ENCODE measurements at places on chromosomes 6 and 20.

GRCh38 chr20:48975955-48976354 lies 54.4 kb downstream of the ARFGEF2 start:
- DNase-seq = no peak

GRCh38 chr6:110557199-110557598 lies 80.8 kb upstream of the SLC22A16 start:
- no peak for DNase-seq

- DNase-seq = no peak
Measured at GRCh38 chr6:137115658-137116057, 57.8 kb downstream of the IL22RA2 start.

- no peak for DNase-seq
Measured at GRCh38 chr6:151858294-151858693, 50.8 kb downstream of the ESR1 start.

- DNase-seq = peak; percentile 73
Measured at GRCh38 chr6:108541843-108542759, 18.6 kb upstream of the FOXO3 start.

DNA sequence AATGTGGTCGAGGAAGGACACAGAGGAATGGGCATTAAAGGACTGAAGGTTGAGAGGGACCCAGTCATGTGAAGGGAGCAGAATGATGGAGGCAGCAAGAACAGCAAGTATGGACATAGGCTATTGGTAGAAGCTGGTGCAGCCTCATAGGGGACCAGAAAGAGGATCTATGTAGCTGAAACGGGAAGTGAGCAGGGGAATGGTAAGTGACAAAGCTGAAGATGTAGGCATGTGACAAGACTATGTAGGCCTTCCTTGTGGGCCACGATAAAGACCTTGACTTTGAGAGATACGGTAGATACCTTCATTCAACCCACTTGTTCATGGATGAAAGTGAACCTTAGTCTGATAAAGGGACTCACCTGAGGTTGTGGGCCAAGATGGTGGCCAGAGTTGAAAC lies 3.5 kb downstream of the CTNNBL1 start:
- DNase-seq = no peak

GRCh38 chr20:1207293-1207878 lies 4.1 kb downstream of the C20orf202 start:
- DNase-seq = no peak

Measured in SHP77 (cell line).